ENCODE measurements at places on chromosomes 6 and 20.

- no peak for DNase-seq
These were observed 7.9 kb upstream of the ABHD12 start for GRCh38 chr20:25398376-25399036.

DNA sequence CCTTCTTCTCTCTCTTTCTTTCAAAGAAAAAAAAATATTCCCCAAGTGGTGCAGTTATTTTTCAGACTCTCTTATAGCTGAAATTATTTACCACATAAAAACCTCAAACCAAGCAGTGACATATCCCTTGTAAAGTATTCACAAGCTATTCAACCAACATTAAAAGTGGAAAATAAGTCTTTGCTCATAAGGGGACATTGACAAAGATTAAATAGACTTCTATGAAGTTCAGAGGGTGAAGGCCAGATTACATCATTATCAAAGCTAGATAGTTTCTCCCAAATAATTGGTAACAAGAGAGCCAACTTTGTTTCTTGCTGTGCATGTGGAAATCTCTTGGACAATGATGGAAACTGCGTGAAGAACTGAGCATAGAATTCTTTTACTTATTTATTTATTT is 379.8 kb upstream of the RSPO3 start:
- no peak for DNase-seq

GRCh38 chr6:24689964-24690363 is 23.1 kb downstream of the ACOT13 start:
- DNase-seq: no peak

DNA sequence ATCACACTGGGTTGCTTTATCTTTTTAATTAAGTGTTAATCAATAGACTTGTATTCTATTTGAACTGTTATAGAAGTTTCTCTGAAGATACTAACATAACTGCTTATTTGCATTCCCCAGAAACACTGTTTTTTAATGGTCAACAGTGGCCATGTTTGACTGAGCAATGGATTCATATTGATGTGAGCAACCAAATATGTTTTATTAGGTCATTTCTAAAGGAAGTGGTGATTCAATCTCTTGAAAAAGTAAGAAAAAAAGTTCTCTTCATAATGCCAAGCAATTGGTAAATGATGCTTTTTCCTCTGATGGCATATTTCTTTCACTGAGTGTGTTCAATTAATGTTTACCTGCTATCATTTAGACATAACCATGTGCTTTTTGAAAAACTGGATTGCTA is 593.0 kb upstream of the CITED2 start:
- DNase-seq: no peak

GRCh38 chr6:18585032-18585573 is 198.0 kb downstream of the RNF144B start:
- DNase-seq: peak; percentile 46

DNA sequence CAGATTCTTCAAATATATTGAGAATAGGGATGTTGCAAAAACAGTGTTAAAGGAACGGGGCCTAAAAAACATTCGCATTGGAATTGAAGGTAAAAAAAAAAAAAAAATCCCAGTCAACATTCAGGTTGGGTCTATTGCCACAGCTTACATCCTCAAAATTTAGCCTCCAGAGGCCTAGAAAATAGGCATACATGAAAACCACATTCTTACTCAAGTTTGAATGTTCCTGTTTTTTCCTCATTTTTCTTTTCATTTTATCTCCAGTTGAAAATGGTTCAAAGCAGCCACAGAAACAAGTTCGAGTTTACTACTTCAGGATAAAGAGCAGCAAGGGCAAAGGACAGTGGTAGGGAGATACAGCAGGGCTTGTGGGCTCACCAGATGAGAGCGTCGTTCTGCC is 41.9 kb downstream of the KCTD20 start:
- DNase-seq: no peak
